ENCODE measurements at places on chromosomes 3 and 15.

DNA sequence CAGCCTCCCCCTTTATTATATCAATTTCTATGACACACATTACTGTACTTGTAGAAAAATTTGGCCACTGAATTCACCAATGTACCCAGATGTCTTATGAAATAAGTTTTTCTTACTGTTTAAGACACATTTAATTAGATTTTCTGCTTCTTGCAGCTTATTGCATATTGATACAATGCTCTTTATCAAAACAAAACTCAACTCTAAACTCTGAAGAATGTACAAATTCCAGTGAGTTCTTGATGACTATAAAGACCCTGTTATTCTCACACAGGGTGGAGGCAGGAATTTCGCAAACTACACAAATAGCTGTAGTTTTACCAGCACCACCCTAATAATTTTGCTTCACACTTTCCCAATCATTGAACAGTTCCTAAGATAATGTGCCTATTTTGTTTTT, 22.0 kb downstream of the CMTM6 start:
- no peak for DNase-seq

DNA sequence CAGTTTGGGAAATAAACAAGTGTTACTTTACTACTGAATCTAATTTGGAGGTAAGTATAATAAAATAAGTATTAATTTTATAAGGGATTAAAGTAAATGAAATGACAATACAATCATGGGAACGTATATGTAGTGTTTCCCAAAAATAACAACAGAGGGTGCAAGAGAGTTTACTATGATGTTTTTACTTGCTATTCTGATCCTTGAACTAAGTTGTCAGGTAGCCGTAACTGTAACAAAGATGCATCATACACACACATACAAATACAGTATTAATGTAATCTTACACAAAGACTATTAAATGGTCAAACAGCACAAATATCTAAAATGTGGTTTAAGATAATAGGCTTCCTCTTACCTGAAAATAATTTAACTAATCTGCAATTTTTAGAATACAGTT, 311.4 kb downstream of the TBC1D5 start:
- no peak for DNase-seq

GRCh38 chr3:70298385-70298784, 14.1 kb downstream of the MDFIC2 start:
- DNase-seq, result no peak

- no peak for DNase-seq
Observed at GRCh38 chr3:39234651-39235050, 42.3 kb upstream of the XIRP1 start.

GRCh38 chr15:99931703-99932603, 198.7 kb upstream of the LYSMD4 start:
- DNase-seq, result no peak

Measured in GF-D8 (cell line).